ENCODE measurements at places on chromosomes 5 and 9. TPM values are rescaled to one million over a fixed set of nuclear protein-coding genes. Genes with fewer than 3 reads are reported as not detected.

GRCh38 chr9:133927041-133927440 lies 65.1 kb downstream of the VAV2 start:
- no peak for DNase-seq

DNA sequence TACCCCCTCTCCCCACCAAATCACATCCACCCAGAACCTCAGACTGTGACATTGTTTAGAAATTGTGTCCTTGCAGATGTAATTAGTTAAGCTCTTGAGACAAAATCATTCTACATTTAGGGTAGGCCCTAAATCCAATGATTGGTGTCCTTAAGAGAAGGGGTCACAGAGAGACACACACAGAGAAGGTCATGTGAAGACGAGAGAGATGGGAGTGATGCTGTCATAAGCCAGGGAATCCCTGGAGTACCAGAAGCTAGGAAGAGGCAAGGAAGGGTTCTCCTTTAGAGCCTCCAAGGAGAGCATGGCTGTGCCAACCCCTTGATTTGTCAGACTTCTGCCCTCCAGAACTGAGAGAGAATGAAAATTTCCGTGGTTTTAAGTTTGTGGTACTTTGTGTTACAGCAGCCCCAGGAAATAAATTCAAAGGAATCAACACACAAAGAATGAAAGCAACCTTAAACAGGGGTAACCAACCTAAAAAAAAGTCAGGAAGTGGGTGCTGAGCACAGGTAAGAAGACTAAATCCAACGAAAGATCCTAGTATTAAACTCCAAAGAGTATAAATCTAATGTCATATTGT lies 33.6 kb downstream of the TIMD4 start:
- no peak for DNase-seq

DNA sequence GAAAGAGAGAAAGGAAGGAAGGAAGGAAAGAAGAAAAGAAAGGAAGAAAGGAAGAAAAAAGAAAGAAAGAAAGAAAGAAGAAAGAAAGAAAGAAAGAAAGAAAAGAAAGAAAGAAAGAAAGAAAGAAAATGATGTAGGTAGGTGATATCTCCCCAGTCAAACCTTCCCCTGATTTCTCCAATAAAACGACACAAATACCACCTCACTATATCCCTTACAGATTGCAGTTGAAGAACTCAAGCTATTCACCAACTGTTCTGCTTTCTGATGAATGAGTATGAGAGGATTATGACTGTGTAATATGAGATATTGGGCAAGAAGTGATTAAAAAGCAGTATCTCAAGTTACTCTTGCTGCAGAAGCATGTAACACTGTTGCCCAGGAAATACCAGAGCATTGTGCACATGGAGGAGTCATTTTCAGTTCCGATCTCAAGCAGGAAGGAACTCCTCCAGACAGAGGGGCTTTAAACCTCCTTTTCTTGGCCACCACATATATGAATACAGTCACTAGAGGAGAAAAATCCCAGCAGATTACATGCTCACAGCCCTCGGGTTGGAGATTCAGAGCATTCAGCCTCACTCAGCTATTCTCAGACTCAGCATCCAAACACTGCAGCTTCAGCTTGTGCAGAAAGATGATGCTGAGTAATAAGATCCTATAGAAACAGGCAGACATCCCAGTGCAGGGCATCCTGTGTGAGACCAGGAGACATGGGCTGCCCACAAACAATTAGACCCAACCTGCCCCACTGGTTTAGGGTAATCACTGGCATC lies 61.4 kb downstream of the UGCG start:
- no peak for DNase-seq

HRH2 gene
- total RNA-seq: 5.0 TPM

SV2C gene
- 0.32 TPM for total RNA-seq

DNA sequence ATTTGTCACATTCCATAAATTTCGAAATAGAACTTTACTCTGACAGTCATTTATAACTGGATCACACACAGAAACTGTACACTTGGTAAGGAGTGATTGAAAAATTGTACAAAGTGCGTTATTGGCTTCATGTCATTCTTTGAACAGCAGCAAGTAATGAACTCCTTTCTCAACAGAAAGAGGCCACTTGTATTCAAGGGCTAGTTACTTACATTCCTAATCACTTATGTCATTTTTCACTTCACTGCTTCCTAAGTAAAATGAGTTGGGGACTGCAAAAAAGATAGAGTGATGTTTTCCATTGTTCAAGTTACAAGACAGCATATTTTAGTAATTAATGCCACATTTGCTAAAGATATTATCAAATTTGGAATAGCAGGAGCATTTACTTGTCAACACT lies 893.2 kb downstream of the DTWD2 start:
- no peak for DNase-seq
